Stimulated activated CD8-positive, alpha-beta memory T cell treated with anti-CD3 and anti-CD28 coated beads, Interleukin-7, amount 100 ng/mL, for 24 hours (primary cell): ENCODE measurements at places on chromosomes 5 and 9.

DNA sequence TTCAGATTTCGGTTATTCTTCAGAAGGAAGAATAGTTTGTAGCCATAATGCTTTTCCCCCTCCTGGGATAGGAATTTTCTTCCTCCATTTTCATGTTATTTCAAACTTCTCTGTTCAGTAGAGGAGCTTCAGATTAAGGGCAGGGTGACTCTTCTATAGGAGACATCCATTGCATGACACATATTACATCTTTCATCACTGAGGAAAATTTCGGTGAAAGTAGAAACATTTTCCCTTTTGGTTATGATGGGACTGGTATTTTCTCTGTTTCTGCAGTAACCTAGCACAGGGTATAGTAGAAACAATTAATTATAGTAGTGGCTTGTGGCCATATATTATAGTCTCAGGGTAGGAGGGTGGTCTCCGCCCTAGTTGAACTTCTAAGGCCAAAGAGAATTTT, 1.1 kb downstream of the IPO11 start:
- DNase-seq: no peak

- no peak for DNase-seq
Observed at GRCh38 chr5:56253126-56253525, 20.0 kb upstream of the ANKRD55 start.

- no peak for DNase-seq
Observed at GRCh38 chr5:96008987-96009647, 47.5 kb upstream of the ELL2 start.

DNA sequence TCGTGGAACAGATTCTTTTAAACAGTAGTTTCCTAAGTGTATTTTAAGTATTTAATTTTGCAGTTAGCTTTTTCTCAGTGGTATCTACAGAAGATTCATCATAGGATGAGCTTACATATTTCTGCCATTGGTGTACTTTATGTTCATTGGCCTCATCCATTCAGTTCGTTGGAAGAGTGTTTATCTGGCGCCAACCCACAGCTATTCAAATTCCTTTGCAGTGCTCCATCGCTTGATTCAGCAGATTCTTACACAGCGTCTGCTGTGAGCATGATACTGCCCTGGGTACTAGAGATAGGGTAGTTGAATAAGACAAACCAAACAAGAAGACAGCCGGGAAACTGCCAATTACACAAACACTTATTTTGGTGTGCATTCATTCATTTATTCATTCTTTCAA, 55.1 kb downstream of the NUP214 start:
- DNase-seq: no peak

- DNase-seq: no peak
Observed at GRCh38 chr9:129677456-129677855, 12.0 kb downstream of the PRRX2 start.
